Inflammatory macrophage treated with lipopolysaccharide for 4 hours (primary cell): ENCODE measurements at places on chromosomes 3 and 15.
A peak's percentile ranks its signal among the peaks of the same experiment; 100 is the strongest.

GRCh38 chr15:69685512-69686452 is 233.2 kb downstream of the RPLP1 start:
- peak; percentile 37 for DNase-seq

DNA sequence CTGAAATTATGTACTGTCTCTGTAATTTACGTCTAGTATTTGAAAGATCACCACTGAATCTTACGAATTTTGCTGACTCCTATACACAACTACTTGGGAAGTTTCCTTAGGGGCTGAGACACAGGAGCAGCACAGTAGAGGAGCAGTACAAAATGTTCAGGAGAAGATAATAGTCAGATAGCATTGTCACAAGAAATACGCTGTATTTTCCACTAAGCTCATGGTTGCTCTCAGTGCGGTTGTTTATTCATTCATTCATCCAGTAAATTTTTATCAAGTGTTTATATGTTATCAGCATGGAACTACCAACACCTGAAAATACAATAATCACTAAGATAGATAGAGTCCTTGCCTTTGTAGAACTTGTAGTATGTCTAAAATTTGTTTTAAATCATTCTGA is 34.5 kb downstream of the ALCAM start:
- no peak for DNase-seq

GRCh38 chr3:116032176-116032575 is 408.9 kb downstream of the GAP43 start:
- no peak for DNase-seq

- DNase-seq = no peak
Measured at GRCh38 chr3:142857056-142857455, 31.8 kb downstream of the PCOLCE2 start.

DNA sequence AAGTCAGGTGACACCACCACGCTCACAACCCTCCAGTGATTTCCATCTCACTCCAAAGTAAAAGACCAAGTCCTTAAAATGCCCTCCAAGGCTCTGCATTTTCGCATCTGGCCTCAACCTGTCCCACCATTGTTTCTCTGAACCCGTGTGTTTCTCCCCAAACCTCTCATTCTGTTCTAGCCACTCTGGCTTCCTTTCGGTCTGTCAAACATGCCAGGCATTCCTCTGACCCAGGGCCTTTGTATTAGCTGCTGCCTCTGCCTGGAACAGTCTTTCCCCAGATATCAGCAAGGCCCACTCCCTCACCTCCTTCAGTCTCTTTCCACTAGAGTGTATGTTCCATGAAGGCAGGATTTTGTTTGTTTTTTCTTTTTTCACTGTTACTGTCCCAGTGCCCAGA is 16.0 kb downstream of the MAP2K5 start:
- no peak for DNase-seq

GRCh38 chr3:126477061-126477380 is 1.3 kb upstream of the ZXDC start:
- no peak for DNase-seq

- no peak for DNase-seq
Measured at GRCh38 chr3:38842266-38842965, 26.4 kb upstream of the SCN10A start.

DNA sequence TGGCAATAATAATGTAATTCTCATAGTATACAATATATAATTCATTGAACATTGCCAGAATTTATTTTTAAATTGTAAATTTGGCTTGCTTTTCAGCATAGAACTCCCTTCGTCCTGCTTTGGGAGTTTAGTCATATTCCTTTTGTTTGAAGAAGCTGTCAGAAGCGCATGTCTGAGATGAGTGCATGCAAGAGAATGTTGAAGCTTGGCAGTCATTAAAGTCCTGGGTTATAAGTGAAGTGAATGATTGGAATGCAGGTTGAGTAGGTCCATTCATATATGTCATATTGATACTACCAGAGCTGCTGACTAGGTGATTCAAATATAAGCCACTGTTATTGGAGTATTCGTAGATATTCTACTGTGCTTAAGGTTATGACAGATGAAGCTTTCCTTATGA is 243.6 kb upstream of the MDFIC2 start:
- DNase-seq = no peak

DNA sequence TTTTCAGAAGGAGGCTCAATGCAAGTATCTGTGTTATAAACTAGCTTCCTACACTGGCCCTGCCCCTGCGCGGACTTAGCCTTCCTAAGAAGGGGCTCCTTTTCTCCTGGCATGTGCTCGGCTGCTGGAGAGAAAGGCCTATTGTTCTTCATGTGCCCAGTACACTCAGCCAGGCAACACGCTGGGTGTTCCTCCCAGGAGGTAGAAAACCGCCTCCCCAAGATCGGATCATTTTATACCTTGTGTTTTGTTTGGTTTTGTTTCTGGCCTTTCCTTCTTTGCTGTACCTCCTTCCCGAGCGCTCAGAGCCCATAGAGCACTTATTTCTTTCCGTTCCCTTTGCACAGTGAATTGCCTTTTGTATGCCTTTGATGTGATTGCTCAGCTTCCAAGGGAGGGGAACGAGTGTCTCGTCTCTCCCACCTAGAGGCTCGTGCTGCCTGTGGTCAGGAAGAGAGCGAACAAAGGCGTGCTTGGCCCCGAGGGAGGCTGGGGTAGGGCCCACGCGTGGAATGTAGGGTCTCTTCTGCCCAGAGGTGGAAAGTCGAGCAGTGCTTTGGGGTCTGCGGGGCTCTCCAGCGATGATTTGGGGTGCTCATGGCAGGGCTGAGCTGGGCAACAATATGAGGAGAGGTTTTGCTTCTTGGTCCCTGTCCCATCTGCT is 30.0 kb downstream of the CCNL1 start:
- DNase-seq = no peak

DNA sequence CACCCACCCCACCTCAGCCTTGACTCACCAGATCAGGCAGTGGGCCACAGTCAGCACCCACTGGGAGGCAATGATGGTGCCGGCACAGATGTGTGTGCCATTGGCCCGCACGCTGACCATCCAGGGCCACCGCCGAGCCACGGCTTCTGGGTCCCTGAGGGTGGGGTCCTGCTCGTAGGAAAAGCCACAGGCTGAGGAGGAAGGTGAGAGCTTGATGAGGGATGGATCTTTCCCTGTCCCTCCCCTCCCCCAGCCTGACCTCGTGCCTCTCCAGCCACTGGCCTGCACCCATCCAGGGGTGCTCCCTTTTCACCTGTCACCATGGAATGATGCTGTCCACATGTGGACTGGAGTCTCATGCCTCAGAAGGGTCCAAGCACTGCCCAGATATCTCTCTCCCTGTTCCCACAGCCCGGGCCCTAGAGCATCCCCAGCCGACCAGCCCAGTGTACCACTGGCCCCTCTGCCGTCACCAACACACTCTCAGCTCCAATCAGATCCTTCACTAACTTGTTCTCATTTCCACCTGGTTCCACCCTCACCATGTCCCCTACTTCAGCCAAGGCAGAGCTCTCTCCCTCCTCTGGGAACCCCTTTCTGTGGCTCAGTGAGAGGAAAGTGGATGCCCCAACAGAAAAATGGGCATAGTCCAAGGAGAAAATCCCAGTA is 2.0 kb downstream of the PRSS50 start:
- DNase-seq = no peak

- no peak for DNase-seq
Measured at GRCh38 chr3:138775254-138775595, 59.5 kb downstream of the PIK3CB start.

DNA sequence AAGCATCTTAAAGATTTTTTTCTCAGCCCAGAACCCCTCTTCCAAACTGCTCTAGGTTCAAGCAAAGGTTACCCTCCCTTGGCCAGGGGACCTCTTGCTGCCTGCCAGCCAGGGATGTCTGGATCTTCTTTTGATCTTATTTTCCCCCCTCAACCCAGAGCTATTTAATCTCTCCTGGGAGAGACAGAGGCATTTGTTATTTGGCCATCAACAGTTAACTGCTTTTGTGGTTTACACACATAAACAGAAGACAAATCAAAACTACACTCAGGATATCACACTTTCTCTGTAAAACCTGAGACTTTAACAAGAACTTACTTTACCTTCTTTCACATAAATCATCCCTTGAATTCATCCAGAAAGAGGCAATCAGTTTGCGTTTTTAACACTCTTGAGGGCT is 272.5 kb downstream of the THSD4 start:
- DNase-seq = no peak

GRCh38 chr3:182201456-182202168 is 489.9 kb downstream of the SOX2 start:
- DNase-seq = no peak

DNA sequence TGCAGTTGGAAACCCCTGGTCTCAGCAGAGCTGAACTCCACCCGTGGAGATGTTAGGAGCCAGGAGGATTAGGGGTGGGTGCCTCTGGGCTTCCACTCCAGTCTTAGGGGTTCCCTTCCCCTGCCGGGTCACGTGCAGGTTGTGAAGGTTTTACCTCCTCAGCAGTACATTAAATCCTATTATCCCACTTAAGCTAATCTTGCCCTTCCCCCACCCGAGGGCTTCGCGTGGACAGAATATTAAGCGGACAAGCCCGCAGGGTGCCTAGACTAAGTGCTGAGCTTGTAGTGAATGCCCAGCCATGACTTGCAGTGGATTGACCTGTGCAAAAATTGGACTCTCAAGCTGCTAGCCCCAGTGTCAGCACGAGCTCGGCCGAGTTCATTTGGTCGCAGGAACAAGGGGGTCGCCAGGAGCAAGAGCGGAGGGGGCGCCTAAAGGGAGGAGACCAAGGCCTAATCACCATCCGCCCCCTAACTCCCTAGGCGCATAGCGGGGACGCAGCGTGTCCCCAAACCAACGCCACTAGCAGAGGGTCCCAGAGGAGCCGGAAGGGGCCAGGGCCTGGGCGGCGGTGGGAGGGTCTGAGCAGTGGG is 498 bp upstream of the SEMA4B start:
- no peak for DNase-seq

GRCh38 chr3:36937492-36937891 is 7.4 kb downstream of the TRANK1 start:
- DNase-seq = no peak

GRCh38 chr15:87604857-87605446 is 651.6 kb downstream of the NTRK3 start:
- peak; percentile 12 for DNase-seq

- no peak for DNase-seq
Measured at GRCh38 chr3:32460031-32460749, 42.5 kb downstream of the CMTM6 start.

DNA sequence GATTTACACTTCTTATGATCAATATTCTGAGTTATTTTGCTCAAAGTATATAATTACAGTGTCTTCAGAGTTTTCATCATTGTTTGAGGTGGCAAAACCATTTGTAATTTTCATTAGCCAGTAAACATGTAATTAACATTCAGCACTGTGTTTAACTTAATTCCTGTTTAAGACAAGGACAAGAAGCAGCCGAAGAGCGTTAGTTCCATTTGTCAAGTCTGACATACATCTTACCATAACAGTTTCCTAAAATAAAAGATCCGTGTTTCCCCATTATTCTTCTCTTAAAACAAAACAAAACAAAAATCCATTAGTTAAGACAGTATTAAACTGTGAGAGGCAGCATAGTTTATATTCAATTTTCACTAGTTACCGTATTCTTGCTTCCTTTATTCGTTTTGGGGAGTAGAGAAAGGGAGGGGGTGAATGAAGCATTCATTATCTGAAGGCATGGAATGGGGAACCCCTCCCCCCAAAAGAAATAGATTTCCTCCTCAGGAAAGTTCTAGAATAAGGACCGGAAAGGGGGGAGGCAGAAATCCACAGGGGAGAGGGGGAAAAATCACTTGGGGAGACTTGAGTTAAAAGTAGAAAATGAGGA is 5.5 kb upstream of the NR2F2 start:
- DNase-seq = no peak

GRCh38 chr3:8441969-8442559 is 59.6 kb upstream of the LMCD1 start:
- DNase-seq = peak; percentile 3

DNA sequence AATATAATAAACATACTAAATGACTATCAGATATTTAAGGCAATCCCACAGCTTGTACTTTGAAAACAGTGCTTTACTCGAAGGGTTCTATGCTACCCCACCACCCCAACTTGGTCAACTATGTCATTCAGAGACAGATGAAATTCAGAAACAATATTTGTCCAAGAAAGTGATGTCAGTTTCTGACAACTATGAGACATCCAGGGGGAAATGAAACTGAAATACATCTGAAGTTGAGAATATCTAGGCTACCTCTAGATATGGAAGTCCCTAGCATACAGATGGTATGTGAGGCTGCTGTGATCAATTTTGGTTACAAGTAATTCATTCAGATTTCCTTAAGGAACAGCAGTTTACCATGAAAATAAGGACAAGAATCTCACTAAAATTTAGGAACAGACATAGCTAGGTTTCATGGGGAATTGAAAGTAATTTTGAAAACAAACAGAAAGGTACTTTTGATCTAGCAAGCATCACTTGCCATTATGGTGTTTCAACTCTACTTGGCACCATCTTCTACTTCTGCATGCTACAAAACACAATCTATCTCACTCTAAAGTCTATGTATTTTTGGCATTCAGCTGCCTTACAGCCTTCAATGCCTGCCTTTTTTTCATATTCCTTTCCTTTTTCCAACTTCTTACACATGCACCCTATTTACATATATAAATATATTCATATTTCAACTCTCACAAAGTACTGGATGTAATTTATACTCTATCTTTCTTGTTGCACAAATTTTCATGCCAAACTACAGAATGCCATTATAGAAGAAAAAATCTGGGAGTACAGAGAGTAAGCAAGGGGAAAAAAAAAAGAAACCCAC is 21.7 kb downstream of the ATG3 start:
- DNase-seq = peak; percentile 85

- DNase-seq = no peak
Measured at GRCh38 chr3:53483821-53484220, 10.6 kb upstream of the CACNA1D start.

DNA sequence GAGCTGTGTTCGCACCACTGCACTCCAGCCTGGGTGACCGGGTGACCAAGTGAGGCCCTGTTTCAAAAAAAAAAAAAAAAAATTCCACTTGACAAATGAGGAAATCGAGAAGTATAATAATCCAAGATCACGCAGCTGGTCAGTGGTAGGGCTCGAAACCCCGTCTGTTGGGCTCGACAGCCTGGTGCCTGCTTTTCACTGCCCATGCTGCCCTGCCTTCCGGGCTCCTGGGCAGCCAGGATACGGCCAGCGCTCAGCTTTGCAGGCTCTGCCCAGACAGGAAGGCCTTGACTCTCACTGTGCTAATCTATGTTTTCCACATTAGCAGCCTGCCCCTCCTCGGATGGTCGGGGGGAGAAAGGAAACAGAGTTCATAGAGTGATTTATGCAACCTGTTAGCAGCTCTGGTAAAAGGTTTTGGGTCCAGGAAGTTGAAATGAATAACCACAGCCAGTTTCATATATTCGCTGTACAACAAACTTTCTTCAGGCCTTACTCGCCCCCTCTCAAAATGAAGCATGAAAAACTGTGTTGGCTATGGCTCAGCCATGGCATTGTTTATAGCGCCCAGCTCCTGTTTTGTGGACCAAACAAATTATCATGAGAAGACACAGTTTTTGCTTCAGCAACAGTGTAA is 108.8 kb downstream of the XXYLT1 start:
- DNase-seq = peak; percentile 25
